ENCODE measurements at places on chromosomes 16 and 17.

DNA sequence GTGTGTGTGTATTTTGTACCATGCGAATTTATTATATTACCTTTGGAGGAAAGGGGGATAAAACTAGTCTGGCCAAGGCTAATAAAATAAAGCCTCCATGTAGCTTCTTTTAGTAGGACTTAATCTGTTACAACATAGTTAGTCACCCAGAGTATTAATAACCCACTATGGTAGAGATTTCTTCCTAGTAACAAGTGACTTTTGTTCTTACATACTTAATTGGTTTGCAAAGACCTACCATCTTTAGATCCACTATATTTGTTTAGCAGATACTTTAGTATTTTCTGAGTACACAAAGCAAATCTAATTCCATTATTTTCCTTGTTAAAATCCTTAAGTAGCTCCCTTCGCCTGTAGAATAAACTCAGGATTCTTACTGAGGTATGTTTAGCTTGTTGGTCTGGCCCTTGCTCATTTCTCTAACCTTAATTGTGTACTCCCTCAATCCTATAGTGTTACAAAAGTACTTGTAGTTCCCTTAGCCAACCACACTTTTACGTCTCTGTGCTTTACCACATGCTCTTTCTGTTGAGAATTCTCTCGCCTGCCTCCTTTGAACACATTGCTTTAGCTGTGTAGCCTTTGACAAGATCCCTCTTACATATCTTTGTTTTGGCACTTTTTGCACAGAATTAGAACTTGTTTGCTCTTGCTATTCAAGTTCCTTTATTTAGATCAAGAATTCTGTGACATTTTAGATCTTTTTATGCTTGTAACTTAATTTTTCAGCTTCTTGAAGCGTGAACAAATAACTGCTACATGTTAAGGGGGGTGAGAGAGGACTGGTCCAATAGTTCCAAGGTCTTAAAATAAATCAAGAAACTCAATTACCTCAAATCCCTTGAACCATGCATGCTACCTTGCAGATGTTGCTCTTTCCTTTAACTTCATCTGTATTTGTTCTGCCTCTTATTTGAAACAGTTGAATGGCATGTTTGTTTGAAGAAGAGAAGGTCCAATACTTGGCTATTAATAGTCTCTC lies 23.8 kb downstream of the CLTC start:
- no peak for DNase-seq

GRCh38 chr17:8609910-8610309 lies 20.6 kb downstream of the MYH10 start:
- no peak for DNase-seq

GRCh38 chr17:79978548-79978855 lies 57.2 kb downstream of the TBC1D16 start:
- no peak for DNase-seq

GRCh38 chr17:77258638-77259037 lies 117.9 kb downstream of the SEC14L1 start:
- no peak for DNase-seq

- no peak for DNase-seq
These were observed 41.9 kb downstream of the MBTD1 start for GRCh38 chr17:51217946-51218345.

GRCh38 chr17:27741361-27741861 lies 58.9 kb downstream of the NOS2 start:
- DNase-seq: no peak

DNA sequence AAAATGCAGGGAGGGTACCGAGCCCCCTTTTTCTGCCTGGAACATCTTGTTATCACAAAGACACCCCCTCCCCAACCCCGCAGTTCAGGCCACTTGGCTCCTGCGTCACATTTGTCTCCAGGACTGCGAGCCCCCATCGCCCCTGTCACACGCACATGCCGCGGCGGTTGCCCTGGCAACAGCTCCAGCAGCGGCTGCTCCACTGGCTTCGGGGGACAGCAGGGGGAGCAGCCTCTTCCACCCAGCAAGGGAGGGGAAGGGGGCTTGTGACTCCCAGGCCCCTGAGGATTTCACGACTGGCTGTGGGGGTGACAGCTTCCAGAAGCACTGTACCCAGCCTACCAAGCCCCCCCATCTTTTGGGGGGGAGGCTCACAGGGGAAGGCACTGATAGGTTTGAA lies 2.6 kb downstream of the BAIAP3 start:
- no peak for DNase-seq

- no peak for DNase-seq
These were observed 24.5 kb downstream of the APPBP2 start for GRCh38 chr17:60501589-60501988.

DNA sequence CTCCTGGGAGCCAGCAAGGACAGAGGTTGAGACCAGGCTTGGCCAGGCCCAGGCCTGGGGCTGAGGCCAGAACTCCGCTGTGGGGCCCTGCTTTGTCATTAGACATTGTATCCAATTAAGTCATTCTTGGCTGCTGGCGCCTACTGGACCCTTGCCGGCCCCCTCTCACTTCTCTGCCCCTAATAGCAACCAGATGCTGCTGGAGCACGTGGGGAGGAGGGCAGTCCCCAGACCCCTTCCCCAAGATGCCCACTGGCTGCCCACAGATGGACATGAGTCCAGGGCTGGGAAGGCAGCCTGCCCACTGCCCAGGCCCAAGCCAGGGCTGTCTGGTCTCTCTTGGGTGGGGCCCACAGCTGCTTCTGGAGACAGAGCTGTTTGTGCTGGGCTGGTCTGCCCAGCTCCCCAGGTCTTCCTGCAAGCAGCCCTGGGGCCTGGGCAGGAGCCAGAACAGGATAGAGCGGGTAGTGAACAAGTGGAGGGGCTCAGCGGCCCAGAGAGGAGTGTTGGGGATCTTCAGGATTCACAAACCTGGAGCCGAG lies 7.8 kb downstream of the PLXDC1 start:
- no peak for DNase-seq

- peak; percentile 40 for DNase-seq
These were observed at the start of gene GFER for GRCh38 chr16:1983544-1984346. GFER (plus strand) TSS chr16:1984193; CDS start chr16:1984219, 26 bp downstream.

DNA sequence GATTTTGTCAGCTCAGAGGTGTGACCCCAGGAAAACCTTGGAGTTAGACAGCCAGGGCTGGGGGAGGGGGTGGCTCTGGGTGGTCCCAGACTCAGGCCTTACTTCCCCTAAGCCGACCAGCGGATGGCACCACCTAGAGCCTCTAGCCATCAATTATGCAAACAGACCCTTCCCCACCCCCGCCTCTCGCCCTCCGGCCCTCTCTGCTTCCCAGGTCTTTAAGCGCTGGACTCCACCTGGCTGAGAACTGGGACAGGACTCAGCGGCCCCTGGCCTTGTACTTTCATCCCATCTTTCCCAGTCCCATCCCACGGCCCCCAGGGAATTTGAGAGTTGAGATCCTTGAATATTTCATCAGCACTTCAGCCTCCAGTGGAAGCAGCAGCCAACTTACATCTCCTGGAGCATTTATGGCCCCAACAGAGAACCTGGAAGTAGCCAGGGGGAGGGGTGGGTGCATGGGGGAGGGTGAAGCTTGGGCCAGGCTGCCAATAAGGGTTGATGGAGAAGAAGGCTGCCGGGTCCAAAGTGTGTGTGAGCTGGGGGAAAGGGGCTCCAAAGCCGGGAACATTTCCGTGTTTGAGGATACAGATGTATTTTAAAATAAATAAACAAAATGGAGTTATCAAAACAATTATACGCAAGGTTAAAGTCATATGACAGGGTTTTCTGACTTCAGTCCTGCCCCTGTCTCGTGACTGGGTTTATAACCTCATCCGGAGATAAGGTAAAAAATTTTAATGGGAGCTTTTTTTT lies 7.5 kb upstream of the JUP start:
- DNase-seq: no peak

DNA sequence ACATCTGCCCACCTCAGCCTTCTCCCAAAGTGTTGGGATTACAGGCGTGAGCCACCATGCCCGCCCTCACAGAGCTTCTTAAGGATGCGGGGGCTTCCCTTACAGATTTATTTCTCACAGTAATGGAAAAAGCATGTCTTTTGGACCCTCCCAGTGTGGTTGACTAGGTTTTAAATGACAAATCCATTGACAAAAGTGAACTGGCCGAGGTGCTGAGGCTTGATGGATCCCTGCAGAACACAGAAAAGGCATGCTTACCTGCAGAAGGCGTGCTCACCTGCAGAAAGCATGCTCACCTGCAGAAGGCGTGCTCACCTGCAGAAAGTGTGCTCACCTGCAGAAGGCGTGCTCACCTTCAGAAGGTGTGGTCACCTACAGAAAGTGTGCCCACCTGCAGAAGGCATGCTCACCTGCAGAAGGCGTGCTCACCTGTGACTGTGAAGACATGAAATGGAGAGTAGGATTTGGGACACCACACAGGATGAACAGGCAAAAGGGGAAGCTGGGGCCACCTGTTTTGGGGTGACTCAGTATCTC lies 15.1 kb upstream of the BBS2 start:
- DNase-seq: no peak

DNA sequence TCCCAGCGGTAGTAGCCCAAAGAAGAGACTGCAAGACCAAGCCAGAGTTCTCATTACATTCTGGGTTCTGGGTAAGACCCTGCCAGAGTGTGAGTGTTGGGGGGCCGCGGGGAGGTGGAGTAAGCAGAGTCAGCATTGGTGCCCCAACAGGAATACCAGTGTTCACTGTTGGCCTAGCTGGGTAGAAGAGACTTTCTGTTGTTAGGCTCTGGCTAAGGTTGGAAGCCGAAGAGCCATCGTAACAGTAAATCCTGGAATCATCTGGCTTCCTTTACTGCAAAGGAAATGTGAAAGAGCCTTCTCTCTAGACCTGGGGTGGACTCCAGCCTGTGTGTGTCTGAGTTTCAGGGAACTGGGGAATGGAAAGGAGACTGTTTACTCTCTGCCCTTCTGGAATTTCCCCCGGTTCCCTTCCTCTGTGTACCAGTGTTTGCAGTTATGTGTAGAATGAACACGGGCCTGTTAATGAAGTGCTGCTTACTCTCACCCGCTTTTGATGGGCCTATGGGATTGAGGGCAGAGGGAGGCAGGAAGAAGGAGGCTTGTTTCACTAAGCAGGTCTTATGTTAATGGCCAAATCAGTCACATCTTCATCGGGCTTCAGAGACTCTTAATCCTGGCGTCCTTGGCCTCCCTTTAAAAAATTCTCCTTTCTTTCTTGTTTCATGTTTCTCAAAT lies 68.5 kb downstream of the WWP2 start:
- DNase-seq: no peak

GRCh38 chr16:89289428-89290395 lies 72.2 kb downstream of the ZNF778 start:
- peak; percentile 64 for DNase-seq

DNA sequence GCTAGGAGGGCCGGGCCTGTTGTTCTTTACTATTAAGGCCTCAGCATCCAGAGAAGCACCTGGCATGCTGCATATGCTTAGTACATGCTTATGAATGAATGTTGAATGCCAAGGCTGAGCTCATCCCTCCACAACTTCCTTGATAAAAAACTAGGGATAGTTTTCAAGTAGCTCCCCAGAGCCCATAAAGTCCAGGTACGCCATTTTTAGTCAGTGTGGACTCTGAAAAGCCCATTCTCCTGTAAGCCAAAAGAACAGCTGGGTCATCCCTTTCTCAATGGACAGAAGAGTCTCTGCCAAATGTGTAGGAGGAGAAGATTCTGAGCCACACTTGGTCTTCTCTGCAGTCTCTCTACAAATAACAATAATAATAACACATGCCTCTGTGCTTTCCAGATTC lies 8.9 kb upstream of the ITGB3 start:
- no peak for DNase-seq

DNA sequence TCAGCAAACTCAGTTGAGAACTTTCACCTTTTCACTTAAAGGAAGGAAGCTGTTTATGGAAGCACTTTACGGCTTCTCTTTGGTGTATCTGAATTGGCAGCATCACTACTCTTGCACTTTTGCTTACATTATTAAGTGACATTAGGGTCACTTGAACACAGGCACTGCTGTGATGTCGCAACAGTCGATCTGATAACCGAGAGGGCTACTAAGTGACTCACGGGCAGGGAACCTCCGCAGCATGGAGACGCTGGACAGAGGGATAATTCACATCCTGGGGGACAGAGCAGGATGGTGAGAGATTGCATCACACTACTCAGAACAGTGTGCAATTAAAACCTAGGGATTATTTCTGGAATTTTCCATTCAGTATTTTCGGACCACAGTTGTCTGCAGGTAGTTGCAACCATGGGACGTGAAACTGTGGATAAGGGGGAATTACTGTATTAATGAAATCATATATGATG lies 56.5 kb downstream of the DNAH2 start:
- no peak for DNase-seq

GRCh38 chr17:51155416-51155815 lies 2.1 kb downstream of the NME1 start:
- DNase-seq: no peak

GRCh38 chr17:65065906-65066305 lies 9.4 kb upstream of the GNA13 start:
- DNase-seq: no peak

DNA sequence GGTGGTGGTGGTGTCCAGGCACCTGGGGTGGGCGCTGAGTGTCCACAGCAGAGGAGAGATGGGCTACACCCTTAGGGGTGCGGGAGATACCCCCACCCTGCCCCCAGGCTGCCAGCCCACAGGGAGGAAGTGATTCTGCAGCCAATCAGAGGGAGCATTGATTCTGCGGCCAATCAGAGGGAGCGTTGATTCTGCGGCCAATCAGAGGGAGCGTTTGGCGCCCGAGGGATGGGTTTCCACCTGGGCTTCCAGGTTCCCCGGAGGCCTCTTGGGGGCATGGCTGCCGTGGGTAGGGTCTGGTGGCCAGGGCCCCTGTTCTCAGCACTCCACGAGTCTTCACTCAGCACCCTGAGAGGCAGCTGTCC lies 28.2 kb upstream of the ACSF3 start:
- no peak for DNase-seq

DNA sequence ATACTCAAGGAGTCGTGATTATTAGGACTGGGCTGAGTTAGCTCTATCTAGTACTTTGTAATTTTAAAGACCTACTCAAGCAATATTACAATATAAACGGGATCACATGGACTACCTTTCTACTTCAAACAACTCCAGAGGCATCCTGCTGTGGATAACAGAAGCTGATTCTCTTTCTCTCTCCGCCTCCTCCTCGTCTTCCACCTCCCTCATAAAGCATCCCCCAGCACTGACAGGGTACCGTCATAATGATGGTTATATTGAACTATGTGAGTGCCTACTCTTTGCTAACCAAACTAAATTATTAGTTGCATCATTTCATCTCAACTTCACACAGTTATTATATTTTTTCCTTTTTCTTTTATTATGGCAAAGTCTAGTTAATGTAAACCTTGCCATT lies 165.4 kb upstream of the FOXF1 start:
- no peak for DNase-seq

DNA sequence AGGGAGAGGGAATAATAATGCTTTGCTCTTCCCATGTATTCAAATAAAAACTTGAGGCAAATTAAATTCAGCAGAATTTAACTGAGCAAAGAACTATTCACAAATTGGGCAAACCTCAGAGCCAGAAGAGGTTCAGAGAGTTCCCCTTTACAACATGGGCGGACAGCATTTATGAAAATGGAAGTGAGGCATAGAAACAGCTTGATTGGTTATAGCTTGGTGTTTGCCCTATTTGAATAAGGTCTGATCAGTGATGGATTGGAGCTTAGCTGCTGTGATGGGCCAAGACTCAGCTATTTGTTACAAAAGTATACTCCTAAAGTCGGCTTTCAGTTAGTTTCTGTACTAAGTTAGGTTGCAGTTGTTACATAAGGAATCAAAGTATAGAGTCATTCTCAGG lies 63.0 kb downstream of the TMEM100 start:
- DNase-seq: no peak

All from activated T-cell treated with anti-CD3 and anti-CD28 coated beads for 1 hour (primary cell).